ENCODE measurements at places on chromosomes 13 and 19. TPM values are rescaled to one million over a fixed set of nuclear protein-coding genes. Genes with fewer than 3 reads are reported as not detected.

PRR20C gene
- total RNA-seq: not detected

BORA gene
- total RNA-seq: 16.9 TPM

WTIP gene
- 33.5 TPM for total RNA-seq

GRK1 gene
- total RNA-seq: not detected

CNN1 gene
- total RNA-seq: 37.0 TPM

KIR2DL3 gene
- not detected for total RNA-seq

ZNF816 gene
- total RNA-seq: 8.0 TPM
